ENCODE measurements at places on chromosomes 5 and 9.

DNA sequence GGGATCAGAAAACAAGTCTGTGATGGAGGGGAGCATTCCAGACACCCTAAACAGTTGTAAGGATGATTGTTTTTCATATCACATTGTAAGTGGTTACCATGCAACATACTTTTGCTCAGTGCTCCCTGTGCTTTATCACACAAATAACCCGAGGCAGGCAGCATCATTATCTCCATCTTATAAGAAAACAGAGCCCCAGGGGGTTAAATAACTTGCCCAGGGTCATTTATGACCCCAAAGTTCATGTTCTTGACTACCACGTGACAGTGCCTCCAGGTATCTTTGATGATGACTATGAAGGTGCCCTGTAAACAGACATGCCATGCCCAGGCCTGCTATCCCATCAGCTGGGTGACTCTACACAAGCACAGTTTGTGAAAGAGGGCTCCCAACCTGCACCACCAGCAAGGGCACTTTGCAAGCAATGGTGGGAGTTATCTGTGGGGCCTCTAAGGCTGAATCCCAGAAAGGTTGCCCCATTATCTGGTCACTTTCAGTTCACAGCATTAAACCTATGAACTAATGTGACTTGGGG, 9.5 kb downstream of the GNPDA1 start:
- DNase-seq: no peak

GRCh38 chr5:167730121-167730520, 561.3 kb upstream of the WWC1 start:
- DNase-seq: no peak

DNA sequence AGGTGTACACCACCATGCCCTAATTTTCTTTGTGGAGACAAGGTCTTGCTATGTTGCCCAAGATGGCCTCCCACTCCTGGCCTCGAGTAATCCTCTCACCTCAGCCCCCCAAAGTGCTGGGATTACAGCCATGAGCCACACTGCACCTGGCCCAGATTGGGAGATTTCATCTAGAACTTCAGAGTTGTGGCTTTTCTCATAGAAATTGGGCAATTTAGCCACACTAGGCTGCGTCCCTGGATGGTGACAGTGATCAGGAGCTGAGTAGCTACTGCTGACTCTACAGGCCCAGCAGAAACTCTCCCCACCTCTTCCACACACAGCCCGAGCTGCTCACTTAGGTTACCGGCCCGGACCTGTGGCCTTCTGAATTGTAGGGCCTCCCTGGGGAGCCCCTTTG, 7.7 kb downstream of the PFN3 start:
- no peak for DNase-seq

DNA sequence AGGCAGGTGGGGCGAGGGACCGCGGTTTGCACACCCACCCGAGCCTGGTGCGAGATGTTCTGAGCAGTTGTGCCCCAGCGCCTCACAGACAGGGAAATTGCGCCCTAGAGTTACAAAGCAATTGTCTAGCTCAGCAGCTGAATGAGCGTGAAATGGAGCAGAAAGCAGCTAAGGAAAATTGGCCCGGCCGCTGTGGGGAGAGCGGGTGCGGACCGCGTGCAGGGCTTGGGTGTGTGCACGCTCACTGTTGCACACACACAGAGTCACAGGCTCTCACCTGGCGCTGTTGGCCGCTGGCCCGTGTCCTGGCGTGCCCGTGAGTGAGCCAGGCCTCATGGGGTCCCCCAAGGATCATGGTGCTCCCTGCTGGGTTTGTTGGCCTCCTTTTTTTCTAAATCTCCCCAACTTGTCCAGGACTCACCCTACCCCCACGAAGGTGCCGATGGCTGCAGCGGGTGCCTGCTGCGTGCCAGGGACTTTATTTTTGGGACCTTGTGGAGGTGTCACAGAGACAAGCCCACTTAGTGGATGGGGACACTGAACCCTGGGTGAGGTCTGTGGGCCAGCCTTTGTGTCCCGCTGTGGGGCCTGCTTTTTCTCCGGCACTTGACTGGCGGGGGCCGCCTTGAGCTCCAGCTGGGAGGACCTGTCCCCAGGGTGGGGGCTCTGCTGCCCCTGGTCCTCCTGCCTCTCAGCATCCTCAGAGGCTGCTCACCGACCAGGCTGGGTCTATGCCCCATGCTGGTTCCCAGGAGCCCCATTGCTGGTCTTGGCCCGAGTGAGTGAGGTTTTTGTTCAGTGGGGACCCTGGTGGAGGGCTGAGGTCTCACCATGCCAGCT, 5.2 kb downstream of the RXRA start:
- DNase-seq: no peak
